ENCODE measurements at places on chromosomes 4 and X.

DNA sequence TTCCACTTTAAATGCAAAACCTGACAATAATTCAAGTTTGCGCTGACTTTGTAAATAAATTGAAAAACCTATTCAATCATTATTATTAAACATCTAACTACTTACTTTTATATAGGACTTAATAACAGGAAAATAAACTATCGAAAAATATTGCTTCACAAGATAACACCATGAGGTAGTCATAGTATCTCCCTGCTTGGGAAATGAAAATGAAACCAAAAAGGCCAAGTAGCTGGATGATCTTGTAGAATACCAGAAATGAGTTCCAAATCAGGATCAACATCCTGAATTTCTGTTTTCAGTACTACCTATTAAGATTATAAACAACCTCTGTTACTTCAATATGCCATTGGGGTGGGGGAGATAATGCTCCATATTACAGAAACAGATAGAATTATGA, 58.9 kb downstream of the CHIC2 start:
- DNase-seq, result no peak

DNA sequence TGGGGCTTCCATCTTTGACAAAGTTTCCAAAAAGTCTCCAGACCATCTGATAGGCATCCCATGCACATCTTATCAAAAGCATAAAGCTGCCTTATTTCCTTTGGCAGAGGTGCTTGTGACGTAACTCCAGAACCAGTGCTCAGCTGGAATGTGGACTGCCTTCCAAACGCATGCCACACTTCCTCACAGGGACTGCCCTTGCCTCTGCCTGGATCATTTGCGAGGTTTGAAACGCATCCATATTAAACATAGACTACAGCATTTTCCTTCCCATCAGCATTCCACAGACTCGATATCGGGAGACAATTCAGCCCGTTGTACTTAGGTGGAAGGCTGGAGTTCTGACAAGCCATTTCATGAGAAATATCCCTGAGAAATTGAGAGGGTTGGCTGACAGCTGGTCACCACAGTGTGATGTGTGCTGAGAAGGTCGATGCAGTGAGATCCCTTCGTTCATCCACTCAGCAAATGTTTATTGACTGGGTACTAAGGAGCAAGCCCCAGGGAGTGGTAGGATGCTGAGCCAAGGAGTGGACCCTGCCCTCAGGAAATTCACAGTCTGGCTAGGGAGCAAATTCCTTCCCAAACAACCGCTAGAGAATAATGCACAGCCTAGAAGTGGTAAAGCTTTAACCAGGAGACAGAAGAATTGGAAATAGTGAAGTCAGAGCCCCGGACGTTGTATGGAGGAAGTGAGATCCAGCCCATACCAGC, 376.0 kb downstream of the BCOR start:
- DNase-seq, result no peak

DNA sequence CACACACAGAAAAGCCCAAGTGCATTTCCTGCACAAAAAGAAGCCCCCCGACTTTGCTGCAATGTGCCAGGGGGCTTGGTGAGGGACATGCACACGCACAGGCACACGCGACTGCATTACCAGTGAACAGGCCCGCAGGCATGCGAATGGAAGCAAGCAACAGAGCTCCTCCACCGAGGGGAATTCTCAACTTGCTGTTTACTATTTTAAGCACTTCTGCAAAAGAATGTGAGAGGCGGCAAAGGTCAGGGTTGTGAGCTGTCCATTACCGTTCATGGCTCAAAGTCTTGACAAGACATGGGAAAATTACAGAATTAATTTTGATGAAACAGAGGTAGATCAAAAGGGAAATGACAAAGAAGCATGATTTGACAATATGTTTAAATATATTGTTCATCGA, 342.5 kb upstream of the NOCT start:
- no peak for DNase-seq

DNA sequence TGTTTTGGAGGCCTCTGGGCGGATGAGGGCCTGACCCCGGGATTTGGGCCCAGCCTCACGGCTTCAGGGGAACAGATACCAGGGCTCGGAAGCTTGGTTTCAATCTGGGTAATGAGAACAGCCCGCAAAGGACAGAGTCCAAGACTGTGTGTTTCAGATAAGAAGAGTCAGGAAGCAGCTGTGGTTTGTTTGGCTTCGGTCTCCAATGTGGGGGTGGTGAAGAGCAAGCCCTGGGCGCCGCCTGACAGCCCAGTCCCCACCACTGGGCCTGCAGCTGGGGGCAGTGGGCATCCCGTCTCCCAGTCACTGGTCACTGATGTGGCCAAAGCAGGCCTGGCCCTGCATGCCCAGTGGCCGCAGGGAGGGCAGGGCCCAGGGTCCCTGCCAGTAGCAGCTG, 9.1 kb downstream of the WFS1 start:
- no peak for DNase-seq

DNA sequence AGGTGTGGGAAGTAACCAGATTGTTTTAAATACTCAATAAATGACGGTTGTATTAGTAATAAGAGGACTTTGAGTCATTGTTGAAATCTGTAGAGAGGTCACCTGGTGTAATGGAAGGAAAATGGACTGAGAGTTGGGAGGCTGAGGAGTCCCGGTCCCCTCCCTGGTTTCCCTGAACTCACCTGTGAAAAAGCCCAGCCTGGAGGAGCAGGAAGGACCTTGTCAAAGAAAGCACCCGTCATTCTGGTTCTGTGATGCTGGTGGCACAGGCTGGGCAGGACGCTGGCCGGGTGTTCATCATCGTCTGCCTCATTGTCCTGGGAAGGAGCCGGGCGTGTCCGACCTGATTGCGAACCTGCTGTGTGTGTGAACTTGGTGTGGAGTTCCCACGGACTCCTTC, 70.8 kb downstream of the SORCS2 start:
- DNase-seq, result no peak

- no peak for DNase-seq
Observed at GRCh38 chr4:1177274-1178141, 5.1 kb upstream of the SPON2 start.

GRCh38 chrX:81890521-81890920, 688.6 kb downstream of the SH3BGRL start:
- DNase-seq, result no peak

DNA sequence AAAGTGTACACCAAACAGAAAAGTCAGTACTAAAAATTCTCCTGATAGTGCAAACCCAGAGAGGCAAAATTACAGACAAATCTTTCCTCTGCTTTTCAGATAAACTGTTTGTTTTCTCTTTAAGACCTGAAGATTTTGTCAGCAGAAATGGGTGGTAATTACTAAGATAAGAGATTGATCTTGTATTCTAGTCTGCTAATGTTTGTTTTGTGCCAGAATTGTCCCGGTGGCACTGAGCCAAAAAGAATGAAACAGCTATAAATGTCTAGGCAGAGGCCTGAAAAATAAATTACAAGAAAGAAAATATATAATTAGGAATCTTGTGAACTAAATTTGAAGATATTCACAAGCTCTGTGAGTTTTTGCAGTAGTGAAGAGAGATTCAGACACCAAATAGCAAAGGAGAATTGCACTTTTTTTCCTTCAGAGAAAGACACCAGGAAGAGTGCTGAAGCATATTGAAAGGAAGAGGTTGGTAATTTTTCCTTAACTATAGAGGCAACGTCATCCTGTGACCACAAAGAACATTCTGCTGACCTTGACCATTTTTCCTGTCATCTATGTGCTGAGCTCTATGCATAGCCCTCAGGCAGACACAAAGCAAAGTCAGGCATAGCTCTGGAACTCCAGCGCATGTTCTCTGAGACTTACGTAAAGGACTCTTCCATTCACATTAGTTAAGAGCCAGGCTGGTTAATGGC, 314.5 kb upstream of the RASGEF1B start:
- DNase-seq, result no peak

DNA sequence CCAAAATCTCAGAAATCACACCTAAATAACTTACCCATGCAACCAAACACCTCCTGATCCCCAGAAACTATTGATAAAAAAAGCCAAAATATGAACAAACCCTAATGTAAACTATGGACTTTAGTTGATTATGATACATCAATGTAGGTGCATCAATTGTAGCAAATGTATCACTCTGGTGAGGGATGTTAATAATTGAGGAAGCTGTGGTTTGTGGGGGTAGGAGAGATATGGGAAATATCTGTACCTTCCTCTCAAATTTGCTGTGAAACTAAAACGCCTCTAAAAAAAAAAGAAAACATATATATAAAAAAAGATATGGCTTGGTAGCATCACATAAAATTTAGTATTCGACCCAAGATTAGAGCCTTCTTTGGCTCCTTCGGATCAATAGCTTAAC, 144.3 kb upstream of the CPEB2 start:
- no peak for DNase-seq

Data from stimulated activated CD4-positive, alpha-beta T cell treated with anti-CD3 and anti-CD28 coated beads, TNF-alpha, amount 100 ng/mL, for 1 hour (primary cell).